Astrocyte (in vitro differentiated cells and primary cell): ENCODE measurements at places on chromosomes 3 and 15.
A peak's percentile ranks its signal among the peaks of the same experiment; 100 is the strongest.

DNA sequence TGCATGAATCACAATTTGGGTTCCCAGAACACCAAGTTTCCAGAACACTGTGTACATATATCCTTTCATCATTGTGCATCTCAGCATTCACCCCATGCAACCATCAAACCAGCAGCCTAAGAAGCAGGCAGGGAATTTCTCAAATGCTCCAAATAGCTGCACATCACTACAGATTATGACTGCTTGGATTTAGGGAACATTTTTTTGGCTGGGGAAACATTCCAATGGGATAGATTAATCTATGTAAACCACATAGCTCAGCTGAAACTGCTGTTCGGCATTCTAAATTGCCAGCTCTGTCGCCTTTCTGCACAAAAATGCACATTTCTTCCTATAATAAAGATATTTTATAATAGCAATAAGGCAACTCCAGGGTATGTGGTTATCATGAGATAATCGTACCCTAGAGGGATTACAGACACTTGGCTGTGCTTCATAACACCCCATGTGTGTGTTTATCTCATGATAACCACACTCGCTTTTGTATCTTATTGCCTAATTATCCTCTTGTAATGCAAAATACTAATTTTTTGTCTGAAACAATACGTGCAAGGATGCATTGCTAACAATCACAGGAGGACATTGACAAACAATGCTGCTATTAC lies 483.7 kb upstream of the DPH6 start:
- peak; percentile 85 for DNase-seq

DNA sequence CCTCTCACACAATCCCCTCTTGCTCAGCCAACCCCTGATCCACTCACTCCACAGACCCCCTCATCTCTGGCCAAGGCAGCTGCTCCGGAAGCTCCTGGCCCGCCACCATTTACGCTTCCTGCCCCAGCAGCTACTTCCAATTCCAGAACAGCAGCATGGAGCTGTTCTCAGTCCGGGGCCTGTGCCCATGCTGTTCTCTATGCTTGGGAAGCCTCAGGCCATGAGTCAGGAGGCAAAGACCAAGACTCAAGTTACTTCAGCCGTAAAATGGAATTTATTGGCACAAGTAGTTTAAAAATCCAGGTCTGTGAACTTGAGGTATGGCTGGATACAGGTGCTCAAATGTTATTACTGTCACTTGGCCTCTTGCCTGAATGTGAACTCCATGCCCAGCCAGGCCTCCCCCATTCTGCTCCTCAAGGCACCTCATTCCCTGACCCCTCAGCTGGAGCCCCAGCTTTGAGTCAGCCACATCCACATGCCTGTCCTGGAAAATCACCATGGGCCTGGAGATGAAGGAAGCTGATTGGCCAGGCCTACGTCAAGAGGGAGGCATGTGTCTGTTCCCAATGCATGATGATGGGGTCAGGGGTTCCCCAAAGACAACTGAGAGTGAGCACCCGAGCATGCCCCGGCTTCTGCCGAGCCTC lies 31.4 kb upstream of the CACNA2D2 start:
- DNase-seq: no peak

DNA sequence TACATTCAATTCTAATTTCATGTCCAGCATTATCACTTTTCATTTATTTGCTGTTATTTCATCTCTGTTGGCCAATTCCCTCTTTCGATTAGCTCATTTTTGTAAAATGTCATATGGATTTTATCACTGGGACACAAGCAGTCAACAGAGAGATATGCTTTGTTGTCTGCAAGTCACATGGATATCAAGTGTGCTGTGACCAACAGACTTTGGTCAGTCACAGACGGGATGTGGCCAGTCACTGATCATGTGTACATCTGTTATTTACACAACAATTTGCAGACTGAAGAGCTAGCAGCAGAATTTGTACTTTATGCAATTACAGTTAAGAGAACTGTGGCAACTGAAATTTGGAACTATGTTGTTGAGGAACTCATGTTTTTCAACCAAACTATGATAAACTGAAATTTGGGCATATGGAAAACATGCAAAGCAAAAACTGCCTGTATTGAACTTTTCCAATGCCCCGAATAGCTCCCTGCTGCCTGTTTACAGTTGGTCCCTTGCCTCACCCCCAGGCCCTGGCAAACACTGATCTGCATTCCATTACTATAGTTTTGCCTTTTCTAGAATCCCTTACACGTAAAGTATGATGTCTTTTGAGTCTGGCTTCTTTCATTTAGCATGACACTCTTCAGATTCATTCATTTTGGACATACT lies 104.4 kb downstream of the RPL22L1 start:
- DNase-seq: no peak

- DNase-seq: no peak
Observed at GRCh38 chr3:155663467-155664212, 81.2 kb downstream of the PLCH1 start.

GRCh38 chr15:83365370-83365938 lies 81.0 kb upstream of the BNC1 start:
- DNase-seq: peak; percentile 58

DNA sequence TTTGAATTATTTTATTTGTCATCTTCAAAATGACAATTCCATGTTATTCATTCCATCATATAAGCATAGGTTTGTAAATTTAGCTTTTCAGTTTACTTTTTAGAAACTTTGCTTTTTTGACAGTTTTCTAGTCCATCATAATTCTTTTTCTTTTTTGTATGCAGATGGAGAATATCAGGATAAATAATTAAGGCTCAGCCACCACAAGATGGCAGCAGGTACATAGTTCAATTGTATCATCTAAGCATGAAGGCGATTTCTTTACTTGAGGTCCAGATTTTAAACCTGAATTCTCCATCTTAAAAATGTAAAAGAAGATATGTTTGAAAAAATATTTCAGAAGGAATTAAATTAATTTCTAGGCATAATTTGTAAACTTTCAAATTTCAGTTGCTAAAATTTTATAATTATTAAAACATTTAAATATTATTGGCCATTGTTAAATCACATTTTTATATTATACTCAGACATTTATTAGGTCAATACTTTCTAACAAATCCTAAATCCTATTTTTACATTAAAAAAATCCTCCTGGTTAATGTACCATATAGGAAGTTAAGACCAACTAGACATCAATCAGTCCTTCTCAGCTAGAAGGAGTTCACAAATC lies 15.1 kb downstream of the PLSCR5 start:
- DNase-seq: peak; percentile 13

GRCh38 chr3:181250714-181251113 lies 261.2 kb upstream of the DNAJC19 start:
- no peak for DNase-seq

- peak; percentile 97 for DNase-seq
Observed at GRCh38 chr3:99859825-99860224, 42.2 kb downstream of the CMSS1 start.

GRCh38 chr3:108030960-108031359 lies 59.9 kb downstream of the CD47 start:
- no peak for DNase-seq

DNA sequence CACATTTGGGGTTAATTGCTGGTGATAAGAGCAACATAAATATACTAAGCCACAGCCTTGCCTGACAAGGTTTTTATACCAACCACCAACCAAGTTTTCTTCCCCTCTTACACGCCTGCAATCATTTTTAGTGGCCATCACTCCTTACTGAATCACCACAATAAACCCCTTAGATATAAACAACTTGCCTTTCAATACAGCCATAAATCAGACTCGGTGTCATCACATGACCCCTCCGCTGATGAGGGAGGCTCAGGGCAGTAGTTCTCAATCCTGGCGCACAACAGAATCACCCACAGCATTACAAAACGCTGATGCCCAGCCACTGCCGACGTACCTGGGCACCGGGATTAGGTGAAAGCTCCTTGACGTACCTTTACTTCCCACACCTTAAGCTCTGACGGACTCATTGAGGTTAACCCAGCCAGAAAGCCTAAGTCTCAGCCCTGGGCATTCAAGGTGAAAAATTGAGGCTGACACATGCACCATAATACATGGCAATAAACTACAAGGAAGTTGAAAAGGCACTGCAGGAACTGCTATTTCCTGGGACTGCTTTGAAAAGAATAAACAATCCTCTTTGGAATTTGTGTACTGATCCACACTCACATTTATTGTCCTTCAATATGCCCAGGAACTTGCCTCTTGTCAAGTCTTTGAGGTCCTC lies 17.1 kb downstream of the ADCY5 start:
- DNase-seq: peak; percentile 1

DNA sequence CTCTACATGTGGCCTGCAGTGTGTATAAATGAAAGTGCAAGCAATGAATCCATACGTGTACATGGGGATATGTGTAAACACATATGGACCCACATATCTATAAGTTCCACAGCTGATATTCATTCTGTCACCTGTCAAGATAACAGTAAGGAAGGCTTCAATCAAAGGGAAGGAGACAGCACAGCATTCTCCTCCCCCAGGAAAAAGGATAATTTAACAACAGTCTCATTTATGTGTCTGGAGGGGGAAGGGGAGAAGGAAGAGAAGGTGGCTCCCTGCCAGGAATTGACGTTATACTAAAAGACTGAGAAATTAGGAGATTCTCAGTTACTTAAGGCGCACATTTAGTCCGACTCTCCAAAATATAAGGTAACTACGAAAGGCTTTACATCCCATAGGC lies 345.9 kb downstream of the FOXP1 start:
- DNase-seq: no peak

GRCh38 chr15:48086133-48086532 lies 34.7 kb upstream of the SLC24A5 start:
- DNase-seq: peak; percentile 40

DNA sequence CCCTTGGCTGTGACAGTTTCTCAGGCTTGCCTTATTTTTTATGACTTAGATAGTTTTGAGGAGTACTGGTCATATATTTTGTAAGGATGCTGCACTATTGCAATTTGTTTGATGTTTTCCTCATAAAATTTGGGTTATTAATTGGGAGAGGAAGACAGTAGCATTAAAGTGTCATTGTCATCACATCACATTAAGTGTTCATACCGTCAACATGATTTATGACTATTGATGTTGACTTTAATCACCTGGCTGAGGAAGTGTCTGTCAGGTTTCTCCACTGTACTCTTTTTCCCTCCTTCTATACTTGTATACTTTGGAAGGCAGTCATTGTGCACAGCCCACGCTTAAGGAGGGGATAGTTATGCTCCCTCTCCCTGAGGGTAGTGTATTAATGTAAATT lies 26.9 kb downstream of the TRIM69 start:
- DNase-seq: no peak

DNA sequence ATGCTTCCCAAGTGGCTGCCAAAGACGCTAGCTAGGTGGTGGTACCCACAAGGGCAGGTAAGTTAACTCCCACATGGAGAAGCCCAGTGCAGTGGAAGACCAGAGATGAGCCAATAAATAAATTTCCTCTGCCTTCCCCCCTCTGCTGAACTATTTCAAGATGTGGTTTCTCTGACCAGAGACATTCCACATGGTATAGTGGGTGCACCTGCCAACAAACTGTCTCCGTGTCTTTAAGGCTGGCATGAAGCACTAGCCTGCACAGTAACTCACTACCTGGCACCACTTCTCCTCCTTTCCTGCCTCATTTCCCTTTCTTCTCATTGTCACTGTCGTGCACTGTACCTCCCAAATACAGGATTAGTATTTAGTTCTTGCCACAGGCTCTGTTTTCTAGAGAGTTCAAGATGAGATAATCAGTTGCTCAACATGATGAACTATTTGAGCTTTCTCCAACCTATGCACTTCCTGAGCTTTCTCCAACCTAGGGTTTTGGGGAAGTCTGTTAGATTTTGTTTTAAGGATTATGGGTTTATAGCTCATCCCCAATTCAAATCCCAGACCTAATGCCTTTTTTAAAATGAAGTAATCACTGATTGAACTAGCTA lies 8.4 kb upstream of the CRTAP start:
- no peak for DNase-seq

- DNase-seq: peak; percentile 86
Observed at GRCh38 chr15:64635499-64636495, 139.6 kb downstream of the RBPMS2 start.

DNA sequence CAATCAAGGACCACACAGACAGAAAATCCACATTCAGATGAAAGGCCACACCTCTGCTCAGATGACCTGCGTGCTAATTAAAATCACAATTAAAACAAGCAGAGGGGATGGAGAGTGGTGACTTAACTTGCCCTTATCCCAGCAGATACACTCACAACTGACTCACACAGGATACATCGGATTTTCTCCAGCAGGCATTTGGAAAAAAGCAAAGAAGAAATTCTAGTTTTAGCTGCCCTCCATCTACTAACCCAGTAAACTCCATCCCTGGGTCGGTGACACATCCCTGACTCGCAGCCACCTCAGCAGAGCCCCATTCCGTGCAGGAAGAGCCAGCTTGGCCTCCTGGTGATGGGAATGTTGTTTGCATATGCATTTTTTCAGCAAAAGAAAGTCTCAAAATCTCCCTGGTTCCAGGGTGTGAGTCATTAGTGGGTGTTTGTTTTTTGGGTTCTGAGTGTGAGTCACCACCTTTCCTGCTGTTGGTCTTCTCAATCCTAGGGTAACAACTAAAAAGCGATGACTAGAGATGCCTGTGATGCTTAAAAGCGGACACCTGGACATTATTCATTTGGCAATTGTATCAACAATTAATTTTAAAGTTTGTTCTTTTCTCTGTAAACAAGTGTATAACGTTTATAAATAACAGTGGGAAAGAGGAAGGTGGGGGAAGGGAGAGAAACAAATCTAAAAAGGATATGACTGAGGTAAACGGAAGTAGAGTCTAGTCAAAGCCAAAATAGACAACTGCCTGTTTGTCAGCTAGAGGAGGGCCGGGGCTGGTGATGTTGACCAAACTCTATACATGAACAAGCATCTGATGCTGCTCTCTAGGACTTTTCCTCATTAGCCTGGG lies 49.8 kb upstream of the SLC4A7 start:
- peak; percentile 99 for DNase-seq

GRCh38 chr3:29475854-29476253 lies 195.0 kb downstream of the RBMS3 start:
- no peak for DNase-seq

DNA sequence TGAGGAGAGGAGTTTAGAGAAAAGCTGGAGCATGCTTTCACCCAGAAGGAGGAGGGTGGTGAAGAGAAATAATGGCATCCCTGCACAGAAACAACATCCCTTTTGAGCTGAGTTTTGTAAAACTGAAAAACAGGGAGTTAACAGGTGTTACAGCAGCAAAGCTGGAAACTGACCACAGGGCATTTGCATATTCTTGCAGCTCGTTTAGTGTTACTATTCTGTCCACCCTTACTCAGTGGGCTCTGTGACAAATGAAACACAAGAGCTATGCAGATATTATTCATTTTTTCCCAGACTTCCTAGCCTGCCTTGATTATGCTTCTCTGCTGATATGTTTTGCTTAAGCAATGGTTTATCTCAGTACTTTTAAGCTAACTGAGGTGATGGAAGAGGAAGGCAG lies 272.0 kb downstream of the NEK10 start:
- no peak for DNase-seq

DNA sequence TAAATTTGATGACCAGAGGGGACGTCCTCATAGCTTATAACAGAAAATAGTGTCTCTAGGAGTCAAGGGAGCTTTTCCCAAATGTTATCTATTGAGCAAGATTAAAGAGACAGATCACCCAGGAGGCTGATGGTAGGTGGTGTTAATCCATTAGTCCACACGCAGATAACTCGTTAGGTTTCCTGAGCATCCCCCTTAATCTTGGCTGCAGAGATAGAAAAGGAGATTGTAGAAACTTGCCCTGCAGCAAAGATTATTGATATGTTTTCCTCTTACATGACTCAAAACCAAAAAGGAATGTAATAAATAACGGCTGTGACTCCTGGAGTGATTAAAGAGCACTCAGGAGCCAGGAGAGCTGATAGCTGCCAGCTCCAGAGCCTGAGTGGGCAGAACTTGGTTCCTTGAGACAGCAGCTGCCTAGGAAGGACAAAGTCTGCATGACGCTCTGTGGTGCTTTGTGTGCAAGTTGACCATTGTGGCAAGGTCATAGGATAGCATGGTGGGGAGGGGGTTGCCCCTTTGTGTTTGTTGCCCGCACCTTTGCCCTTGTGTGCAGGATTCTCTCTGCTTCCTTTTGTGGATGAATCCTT lies 234.8 kb downstream of the PTPRG start:
- DNase-seq: no peak
